Endothelial cell of umbilical vein (primary cell): ENCODE measurements at places on chromosomes 6 and 20. TPM values are rescaled to one million over a fixed set of nuclear protein-coding genes. Genes with fewer than 3 reads are reported as not detected.

POU5F1 gene
- total RNA-seq: not detected in 2 replicates

FERMT1 gene
- total RNA-seq: 0.42 and 1.5 TPM in 2 replicates

RNF5 gene
- 48.0 and 49.2 TPM in 2 replicates for total RNA-seq

TMEM244 gene
- total RNA-seq: not detected in 2 replicates

OPN5 gene
- not detected in 2 replicates for total RNA-seq

PRDM13 gene
- not detected in 2 replicates for total RNA-seq

DNA sequence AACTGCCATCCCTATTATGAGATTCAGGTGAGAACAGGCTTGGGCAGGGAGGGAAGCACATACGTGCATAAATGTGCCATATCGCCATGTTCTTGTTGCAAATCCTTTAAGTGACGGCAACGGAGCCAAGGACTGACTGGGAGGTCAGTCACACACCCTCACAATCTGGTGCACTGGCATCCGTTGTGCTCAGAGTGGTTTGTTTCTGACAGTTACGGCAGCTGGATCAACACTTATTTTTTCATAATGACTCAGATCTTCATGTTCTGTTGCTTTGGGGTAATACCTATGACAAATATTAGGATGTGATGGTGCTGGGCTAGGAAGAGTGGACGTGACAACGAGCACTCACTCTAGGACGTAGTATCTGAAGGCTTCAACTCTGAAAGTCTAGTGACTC lies 56.2 kb upstream of the PREP start:
- no peak overlapping the region for H3K4me3 ChIP-seq
- H3K36me3 ChIP-seq: no peaks in the 10 kb centered on the region
- peak overlapping the region; percentile 81 for H3K27ac ChIP-seq
- peak; percentile 22 for DNase-seq
- H3K4me1 ChIP-seq: peaks cover 25% of the 10 kb centered on the region

DNA sequence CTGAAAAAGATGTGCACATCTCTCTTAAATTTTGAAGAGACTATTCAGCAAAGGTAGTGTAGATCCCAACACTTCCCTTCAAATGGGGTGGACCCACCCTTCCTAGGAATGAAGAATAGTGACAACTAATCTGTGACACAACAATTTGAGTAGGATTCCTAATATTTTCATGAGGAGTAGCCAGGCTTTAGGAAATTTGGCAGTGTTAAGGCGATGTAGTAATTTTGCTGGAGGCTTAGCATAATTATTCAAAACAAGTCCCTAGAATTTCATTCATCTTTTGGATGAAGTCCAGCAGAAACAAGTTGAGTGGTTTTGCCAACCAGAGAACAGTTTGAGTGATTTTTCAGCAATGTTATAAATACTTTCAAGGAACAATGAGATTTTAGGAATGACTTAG lies 52.4 kb downstream of the ELOVL4 start:
- no peaks in the 10 kb centered on the region for H3K36me3 ChIP-seq
- no peak overlapping the region for H3K27ac ChIP-seq
- DNase-seq: no peak
- no peaks in the 10 kb centered on the region for H3K4me1 ChIP-seq
- no peak overlapping the region for H3K4me3 ChIP-seq

DNA sequence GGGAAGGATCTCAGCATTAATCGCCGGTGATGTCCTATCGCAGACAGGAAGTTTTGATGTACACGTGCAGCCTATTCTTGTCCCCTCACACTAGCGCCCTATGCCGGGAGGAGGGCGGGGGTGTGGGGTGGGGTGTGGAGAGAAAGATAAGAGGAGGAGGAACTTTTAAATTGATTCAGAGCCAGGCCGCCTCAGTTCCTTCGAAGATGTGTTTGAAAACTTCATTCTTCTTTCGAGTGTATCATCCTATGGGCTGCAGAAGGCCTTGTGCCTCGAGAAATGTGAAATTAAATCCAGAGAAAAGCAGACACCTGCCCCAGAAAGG lies 2.5 kb upstream of the POU3F2 start:
- H3K27me3 ChIP-seq: peaks cover 93% of the 10 kb centered on the region
- peaks cover 9% of the 10 kb centered on the region for H3K4me1 ChIP-seq

DNA sequence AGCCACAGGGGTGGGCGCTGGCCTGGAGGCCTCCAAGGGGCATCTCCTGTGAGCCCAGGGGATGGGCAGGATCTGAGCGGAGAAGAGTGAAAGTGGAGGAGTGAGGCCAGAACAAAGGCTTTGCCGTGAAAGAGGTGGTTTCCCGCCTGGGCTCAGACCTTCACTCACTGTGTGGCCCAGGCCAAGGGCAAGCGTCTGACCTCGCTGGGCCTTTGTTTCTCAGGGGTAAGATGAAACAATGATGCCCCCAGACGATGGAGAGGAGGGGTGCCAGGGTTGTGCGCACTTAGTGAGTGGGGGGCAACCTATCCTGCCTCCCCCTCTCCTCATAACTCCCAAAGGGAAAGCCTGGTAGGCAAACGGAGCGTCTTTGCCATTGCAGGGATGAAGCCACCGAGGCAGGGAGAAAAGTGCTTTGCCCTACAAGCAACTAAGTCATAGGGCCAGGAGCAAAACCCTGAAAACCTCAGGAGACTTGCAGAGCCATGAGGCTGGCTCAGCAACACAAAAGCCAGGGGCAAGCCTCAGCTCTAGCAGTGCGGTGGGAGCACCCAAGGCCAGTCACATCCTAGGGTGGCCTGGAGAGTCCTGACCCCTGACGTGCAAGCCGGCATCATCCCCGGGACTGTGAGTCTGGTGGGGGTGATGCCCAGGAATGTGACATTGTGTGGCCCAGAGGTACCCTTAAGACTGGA lies 897 bp upstream of the STMN3 start:
- H3K27ac ChIP-seq: no peak overlapping the region
- H3K36me3 ChIP-seq: no peaks in the 10 kb centered on the region
- no peak overlapping the region for H3K4me3 ChIP-seq
- peaks cover 11% of the 10 kb centered on the region for H3K4me1 ChIP-seq
- peaks cover 1% of the 10 kb centered on the region for H3K27me3 ChIP-seq

DNA sequence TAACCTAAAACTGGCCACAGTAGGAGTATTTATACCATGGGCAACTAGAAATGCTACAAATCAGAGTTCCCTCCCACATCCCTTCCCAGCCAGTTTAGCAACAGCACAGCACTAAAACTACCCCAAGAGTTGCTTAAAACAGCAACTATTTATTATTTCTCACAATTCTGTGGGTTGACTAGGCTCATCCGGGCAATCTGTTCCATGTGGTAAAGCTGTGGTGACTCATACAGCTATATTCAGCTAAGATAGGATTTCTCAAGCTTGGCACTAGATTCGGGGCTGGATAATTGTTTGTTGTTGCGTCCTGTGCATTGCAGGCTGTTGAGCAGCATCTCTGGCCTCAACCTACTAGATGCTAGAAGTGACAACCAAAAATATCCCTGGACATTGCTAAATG lies 8.6 kb upstream of the HECA start:
- no peaks in the 10 kb centered on the region for H3K4me1 ChIP-seq
- no peak for DNase-seq
- H3K27ac ChIP-seq: no peak overlapping the region

DNA sequence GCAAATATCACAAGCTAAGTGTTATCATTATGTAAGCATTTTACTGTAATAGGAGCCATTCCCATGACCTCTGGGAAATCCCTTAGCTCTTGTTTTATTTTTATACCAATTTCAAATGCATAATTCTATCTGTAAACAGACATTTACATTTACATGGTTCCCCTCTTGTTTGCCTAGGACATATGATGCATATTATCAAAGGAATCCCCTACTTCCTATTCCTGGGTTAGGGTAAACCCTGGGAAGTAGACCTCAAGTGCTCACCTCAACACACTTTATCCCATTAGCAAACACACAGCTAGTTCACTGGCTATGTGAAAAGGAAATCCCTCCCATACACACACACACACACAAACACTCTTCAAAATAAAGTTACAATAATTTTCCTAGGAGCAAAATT lies 27.1 kb downstream of the PDE10A start:
- H3K36me3 ChIP-seq: no peaks in the 10 kb centered on the region
- no peak overlapping the region for H3K27ac ChIP-seq
- H3K4me1 ChIP-seq: no peaks in the 10 kb centered on the region
- peaks cover 2% of the 10 kb centered on the region for H3K27me3 ChIP-seq
- no peak overlapping the region for H3K4me3 ChIP-seq

GRCh38 chr6:34554291-34555006 lies 1.7 kb downstream of the SPDEF start:
- DNase-seq: no peak
- no peak overlapping the region for H3K27ac ChIP-seq
- no peak overlapping the region for H3K4me3 ChIP-seq
- no peaks in the 10 kb centered on the region for H3K4me1 ChIP-seq

GRCh38 chr6:148608199-148608951 lies 138.5 kb upstream of the UST start:
- no peaks in the 10 kb centered on the region for H3K4me1 ChIP-seq
- peak; percentile 51 for DNase-seq
- no peak overlapping the region for H3K4me3 ChIP-seq
- no peaks in the 10 kb centered on the region for H3K36me3 ChIP-seq
- H3K27ac ChIP-seq: no peak overlapping the region
- no peaks in the 10 kb centered on the region for H3K27me3 ChIP-seq

DNA sequence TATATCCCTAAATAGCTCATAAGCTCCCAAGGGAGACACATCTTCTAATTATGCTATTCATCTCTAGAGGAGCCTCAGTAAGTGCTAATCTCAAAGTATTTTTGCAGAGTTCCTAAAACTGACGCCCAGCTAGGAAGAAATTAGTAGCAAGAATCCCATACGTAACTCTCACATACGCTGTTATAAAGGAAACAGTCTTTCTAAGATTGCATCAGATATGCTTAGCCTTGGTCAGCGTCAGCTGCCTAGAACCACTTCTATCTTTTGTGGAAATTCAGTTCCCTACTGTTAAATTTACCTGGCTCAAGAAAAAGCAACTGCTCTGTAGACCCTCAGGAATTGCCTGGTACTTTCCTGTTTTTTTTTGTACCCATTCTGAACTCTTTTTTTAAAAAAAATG lies 13.6 kb downstream of the RIPOR2 start:
- no peak for DNase-seq
- no peaks in the 10 kb centered on the region for H3K4me1 ChIP-seq
- no peak overlapping the region for H3K27ac ChIP-seq
- H3K27me3 ChIP-seq: no peaks in the 10 kb centered on the region
- H3K36me3 ChIP-seq: no peaks in the 10 kb centered on the region
- H3K4me3 ChIP-seq: no peak overlapping the region

DNA sequence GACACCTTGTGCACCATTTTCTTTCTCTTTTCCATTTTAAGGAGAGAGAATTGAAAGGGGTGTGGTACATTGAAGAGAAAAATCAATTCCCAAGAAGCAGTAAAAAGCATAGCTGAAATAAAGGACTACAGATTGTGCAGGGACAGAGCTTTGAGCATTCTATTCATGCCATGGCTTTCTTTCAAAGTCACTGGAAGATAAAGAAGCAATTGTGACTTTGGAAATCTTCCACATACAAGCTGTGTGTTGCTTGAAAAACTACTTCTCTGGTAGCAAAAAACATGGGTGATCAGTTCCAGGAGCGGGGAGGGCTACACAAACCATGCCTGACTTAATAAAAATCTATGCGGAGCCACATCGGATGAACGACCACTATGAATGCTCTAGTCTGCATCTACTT lies 230.2 kb upstream of the THEMIS start:
- no peaks in the 10 kb centered on the region for H3K36me3 ChIP-seq
- DNase-seq: no peak
- no peak overlapping the region for H3K4me3 ChIP-seq
- no peak overlapping the region for H3K27ac ChIP-seq
- no peaks in the 10 kb centered on the region for H3K27me3 ChIP-seq

DNA sequence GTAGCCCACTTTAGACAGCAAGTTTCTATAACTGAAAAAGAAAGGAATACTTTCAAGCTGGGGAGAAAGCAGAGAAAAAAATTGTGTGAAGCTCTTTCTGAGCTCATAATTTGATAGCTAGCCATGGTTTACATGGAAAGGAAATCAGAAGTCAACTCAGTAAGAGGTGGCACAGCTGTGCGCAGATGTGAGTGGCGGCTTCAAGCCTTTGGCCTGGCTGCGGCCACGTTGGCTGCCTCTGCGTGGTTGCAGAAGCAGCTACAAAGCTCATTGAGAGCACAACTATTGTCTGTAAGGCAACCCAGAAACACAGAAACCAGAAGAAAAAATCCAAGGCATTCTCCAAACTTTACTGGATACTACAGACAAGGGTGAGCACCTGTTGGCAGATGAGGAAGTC lies 136.9 kb downstream of the SASH1 start:
- no peaks in the 10 kb centered on the region for H3K27me3 ChIP-seq
- peaks cover 9% of the 10 kb centered on the region for H3K4me1 ChIP-seq
- H3K27ac ChIP-seq: no peak overlapping the region
- H3K4me3 ChIP-seq: no peak overlapping the region
- no peak for DNase-seq
- H3K36me3 ChIP-seq: peaks cover 17% of the 10 kb centered on the region

DNA sequence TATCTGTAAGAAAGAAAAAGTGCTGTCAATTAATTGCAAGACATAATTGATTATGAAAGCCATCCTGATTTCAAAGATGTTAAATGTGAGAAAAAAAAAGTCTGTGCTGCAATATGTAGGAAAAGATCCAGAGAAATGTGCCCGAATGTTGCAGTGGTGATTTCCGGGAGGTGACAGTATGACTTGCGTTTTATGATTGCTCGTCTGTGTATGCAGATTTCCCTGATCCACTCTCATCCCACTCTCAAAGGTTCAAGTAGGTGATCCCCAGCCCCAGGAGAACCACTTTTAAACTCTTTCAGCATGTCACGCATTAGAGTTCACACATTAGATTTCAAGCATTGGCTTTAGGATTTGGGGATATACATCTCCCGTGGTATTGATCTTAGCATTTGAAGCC lies 57.8 kb downstream of the TPD52L1 start:
- no peaks in the 10 kb centered on the region for H3K36me3 ChIP-seq
- no peaks in the 10 kb centered on the region for H3K27me3 ChIP-seq
- no peak overlapping the region for H3K27ac ChIP-seq
- H3K4me3 ChIP-seq: no peak overlapping the region

DNA sequence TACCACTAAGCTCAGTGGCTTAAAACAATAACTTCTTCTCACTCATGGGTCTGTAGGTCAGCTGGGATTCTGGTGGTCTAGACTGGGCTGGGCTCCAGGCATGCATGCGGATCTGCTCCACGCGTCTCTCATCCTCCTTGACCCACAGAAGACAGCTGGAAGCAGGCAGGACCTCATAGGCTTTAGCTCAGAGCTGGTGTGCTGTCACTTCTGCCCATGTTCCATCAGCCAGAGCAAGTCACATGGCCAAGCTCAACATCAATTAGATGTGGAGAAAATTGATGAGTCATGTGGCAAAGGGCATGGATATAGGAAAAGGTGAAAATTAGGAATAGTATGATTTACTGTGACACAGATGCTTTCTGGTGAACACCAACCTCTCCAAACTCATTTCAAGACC lies 57.4 kb upstream of the PSMF1 start:
- H3K27me3 ChIP-seq: peaks cover 3% of the 10 kb centered on the region
- no peak overlapping the region for H3K4me3 ChIP-seq
- H3K4me1 ChIP-seq: no peaks in the 10 kb centered on the region
- no peak overlapping the region for H3K27ac ChIP-seq
- no peak for DNase-seq

- H3K4me1 ChIP-seq: no peaks in the 10 kb centered on the region
- no peak overlapping the region for H3K27ac ChIP-seq
- no peaks in the 10 kb centered on the region for H3K36me3 ChIP-seq
- no peaks in the 10 kb centered on the region for H3K27me3 ChIP-seq
Observed at GRCh38 chr6:31851485-31851832, 11.2 kb downstream of the NEU1 start.

- no peak within 1 kb of the TSS for H3K27ac ChIP-seq
- H3K36me3 ChIP-seq: no peaks in the 10 kb centered on the region
- DNase-seq: peak; percentile 51
- H3K4me3 ChIP-seq: no peak within 1 kb of the TSS
Observed at GRCh38 chr6:32816746-32817204, at the start of gene HLA-DOB. TSS of gene HLA-DOB (minus strand) at chr6:32817002. CDS start at chr6:32816951, 51 bp downstream.
